Activated CD8-positive, alpha-beta memory T cell treated with anti-CD3 and anti-CD28 coated beads, Interleukin-2, amount 10 ng/mL, durations not matched to agents 7 days and 5 days (primary cell): ENCODE measurements at places on chromosomes 7 and 10. TPM values are rescaled to one million over a fixed set of nuclear protein-coding genes. Genes with fewer than 3 reads are reported as not detected.

- H3K27me3 ChIP-seq = no peaks in the 10 kb centered on the region
- H3K27ac ChIP-seq = no peak overlapping the region
- H3K4me1 ChIP-seq = no peaks in the 10 kb centered on the region
- no peaks in the 10 kb centered on the region for H3K36me3 ChIP-seq
- H3K4me3 ChIP-seq = no peak overlapping the region
These were observed 407.8 kb downstream of the NXPH1 start for GRCh38 chr7:8841171-8841570.

The SVOPL gene
- total RNA-seq = not detected

GRCh38 chr7:110541962-110542361 is 549.0 kb upstream of the LRRN3 start:
- peaks cover 3% of the 10 kb centered on the region for H3K27me3 ChIP-seq
- no peak overlapping the region for H3K4me3 ChIP-seq
- H3K4me1 ChIP-seq = no peaks in the 10 kb centered on the region
- H3K27ac ChIP-seq = no peak overlapping the region
- no peaks in the 10 kb centered on the region for H3K36me3 ChIP-seq

- no peak overlapping the region for H3K4me3 ChIP-seq
- no peak overlapping the region for H3K27ac ChIP-seq
- H3K27me3 ChIP-seq = peaks cover 17% of the 10 kb centered on the region
- no peaks in the 10 kb centered on the region for H3K4me1 ChIP-seq
- DNase-seq = no peak
- H3K36me3 ChIP-seq = peaks cover 29% of the 10 kb centered on the region
These were observed 7.3 kb upstream of the ZNF777 start for GRCh38 chr7:149468208-149468607.

The FOXP2 gene
- 0.28 TPM for total RNA-seq

GRCh38 chr10:97131666-97132065 is 54.1 kb downstream of the SLIT1 start:
- H3K4me3 ChIP-seq = no peak overlapping the region
- H3K36me3 ChIP-seq = no peaks in the 10 kb centered on the region
- H3K27me3 ChIP-seq = peaks cover 2% of the 10 kb centered on the region
- DNase-seq = no peak

DNA sequence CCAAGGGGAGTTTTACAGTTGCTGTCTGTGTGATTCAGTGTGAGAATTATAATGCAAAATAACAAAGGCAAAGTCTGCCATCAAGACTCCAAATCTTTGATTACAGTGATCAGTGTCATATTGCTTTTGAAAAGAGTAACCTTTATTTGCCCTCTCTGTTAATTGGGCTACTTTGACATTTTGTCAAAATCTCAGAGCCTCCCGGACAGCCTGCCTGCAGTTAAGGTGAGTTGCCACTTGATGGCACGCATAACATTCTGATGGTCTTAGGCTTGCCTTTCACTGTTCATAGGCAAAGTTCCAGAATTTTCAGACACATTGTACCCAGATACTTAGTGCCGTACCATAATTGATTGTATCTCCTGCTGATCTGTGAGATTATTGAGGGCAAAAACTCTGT is 253.5 kb downstream of the ABCA13 start:
- no peaks in the 10 kb centered on the region for H3K4me1 ChIP-seq
- H3K27me3 ChIP-seq = no peaks in the 10 kb centered on the region
- DNase-seq = no peak
- H3K4me3 ChIP-seq = no peak overlapping the region
- H3K27ac ChIP-seq = no peak overlapping the region
- H3K36me3 ChIP-seq = no peaks in the 10 kb centered on the region

DNA sequence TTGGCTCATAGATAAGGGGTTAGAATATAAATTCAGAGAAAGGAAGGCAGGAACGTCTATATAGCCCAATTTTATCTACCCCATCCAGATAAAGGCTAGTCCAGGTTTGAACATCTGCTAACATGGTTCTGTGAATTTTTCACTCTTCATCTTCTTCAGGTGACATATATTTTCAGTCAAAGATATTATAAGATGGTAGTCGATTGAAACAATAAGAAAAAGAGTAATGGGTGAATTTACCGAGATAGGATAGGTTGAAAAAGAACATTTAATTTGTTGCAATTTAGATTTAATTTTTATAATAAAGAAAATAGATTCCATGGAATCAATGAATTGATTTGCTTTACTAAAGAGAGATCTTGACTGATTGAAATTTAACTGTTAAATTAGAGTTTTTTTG is at the start of gene OR2F1:
Gene OR2F1, plus strand, starts transcription at position 301 of the 400 bp plus-strand sequence. CDS start 5,127 bp downstream, outside the sequence.
- H3K27ac ChIP-seq = no peak within 1 kb of the TSS
- H3K4me1 ChIP-seq = no peaks in the 10 kb centered on the region
- DNase-seq = no peak
- no peaks in the 10 kb centered on the region for H3K36me3 ChIP-seq
- H3K4me3 ChIP-seq = no peak within 1 kb of the TSS

The ANKRD30A gene
- not detected for total RNA-seq

- no peak for DNase-seq
- no peak overlapping the region for H3K4me3 ChIP-seq
These were observed 56.8 kb downstream of the PPP1R3C start for GRCh38 chr10:91576096-91576545.

DNA sequence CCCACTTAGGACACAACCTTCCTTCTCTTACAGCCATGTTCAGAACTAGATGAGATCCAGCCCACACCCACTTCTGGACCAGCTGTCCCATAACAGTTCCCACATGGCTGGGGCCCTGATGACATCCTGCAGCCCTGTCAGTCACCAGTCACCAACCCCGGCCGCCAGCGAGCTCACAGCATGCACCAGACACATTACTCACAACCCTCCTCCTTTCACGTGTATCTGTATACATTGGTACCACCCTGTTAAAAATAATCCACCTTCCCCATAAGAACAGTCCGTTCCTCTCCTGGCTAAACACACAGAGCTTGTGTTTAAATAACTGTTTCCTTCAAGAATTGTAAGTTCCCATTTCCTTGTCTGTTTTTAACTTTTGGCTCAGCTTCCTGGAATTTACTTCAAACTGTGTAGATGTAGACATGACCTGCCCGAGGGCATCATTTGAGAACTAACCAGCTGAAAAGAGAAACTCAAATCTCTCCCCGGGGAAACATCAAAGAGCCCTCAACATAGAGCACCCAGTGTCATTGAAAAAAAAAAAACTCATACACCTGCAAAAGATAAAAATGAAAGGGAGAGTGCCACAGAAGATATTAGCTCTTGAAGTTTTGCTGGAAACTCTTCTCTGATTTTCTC is 26.0 kb upstream of the PRLHR start:
- no peak for DNase-seq
- H3K27me3 ChIP-seq = peaks cover 8% of the 10 kb centered on the region
- no peak overlapping the region for H3K4me3 ChIP-seq

DNA sequence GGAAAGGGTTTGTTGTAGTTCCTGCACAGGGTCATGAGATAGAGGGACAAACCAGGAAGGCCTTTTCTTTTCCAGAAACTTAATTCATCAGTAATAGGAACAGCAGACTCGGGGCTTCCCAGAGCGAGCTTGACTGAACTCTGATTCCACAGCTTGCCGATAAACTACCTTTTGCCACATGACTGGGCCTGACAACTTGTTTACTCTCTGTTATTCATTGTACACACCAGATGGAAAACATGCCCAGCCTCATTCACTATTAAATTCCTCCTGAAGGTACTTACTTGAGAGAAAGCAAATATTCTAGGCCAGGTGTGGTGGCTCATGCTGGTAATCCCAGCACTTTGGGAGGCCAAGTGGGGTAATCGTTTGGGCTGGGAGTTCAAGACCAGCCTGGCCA is 77.1 kb upstream of the FGFR2 start:
- H3K36me3 ChIP-seq = no peaks in the 10 kb centered on the region
- H3K4me1 ChIP-seq = no peaks in the 10 kb centered on the region
- no peaks in the 10 kb centered on the region for H3K27me3 ChIP-seq
- H3K4me3 ChIP-seq = no peak overlapping the region

The SPDYE6 gene
- total RNA-seq = not detected

- H3K4me1 ChIP-seq = no peaks in the 10 kb centered on the region
- no peak overlapping the region for H3K4me3 ChIP-seq
- no peaks in the 10 kb centered on the region for H3K36me3 ChIP-seq
- H3K27me3 ChIP-seq = no peaks in the 10 kb centered on the region
- H3K27ac ChIP-seq = no peak overlapping the region
These were observed 256.1 kb downstream of the GRM8 start for GRCh38 chr7:126996659-126997058.

DNA sequence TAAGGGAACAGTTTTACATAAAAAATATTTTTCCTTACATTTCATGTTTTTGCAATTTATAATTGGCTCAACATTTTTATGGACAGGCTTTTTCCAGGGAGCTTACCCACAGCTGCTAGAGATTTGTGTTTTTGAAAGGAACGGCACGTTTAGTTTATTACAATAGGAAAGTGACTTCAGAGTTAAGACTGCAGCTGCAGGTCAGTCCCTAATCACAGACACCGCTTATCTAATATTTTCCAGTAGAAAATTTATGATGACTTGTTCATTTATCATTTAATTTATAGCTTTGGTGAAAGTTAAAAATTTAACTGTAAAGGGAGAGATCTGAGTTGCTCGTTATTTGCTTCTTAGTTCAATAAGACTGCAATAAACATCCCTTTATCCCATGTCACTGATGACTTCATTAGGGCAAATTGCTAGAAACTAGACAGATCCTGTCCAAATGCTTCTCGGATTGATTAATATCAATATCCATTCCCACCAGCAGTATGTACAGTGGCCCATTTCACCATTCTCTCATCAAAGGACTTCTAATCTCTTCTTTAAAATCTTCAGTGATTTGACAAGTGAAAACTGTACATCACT is 97.0 kb upstream of the ODAD2 start:
- no peaks in the 10 kb centered on the region for H3K36me3 ChIP-seq
- H3K27me3 ChIP-seq = no peaks in the 10 kb centered on the region
- no peak overlapping the region for H3K4me3 ChIP-seq
- DNase-seq = no peak
- no peak overlapping the region for H3K27ac ChIP-seq

DNA sequence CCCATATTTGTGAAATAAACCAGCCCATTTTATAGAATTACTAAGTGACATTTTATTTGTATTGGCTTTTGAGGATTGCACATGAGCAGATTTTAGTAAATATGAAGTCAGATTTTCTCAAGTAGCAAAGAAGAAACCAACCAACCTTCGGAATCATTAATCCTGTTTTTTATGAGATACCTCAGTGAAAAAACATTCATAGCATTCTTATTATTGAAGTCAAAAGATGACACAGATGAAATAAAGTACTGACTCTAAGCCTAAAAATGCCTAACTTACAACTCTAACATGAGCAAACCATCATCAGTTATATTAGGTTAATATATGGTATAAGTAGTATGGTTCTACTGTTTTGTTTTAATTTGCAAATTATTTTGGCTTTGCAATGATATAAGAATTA is 59.9 kb upstream of the AGBL3 start:
- peaks cover 2% of the 10 kb centered on the region for H3K27me3 ChIP-seq
- H3K4me3 ChIP-seq = no peak overlapping the region
- no peaks in the 10 kb centered on the region for H3K4me1 ChIP-seq
- no peaks in the 10 kb centered on the region for H3K36me3 ChIP-seq
- no peak for DNase-seq

DNA sequence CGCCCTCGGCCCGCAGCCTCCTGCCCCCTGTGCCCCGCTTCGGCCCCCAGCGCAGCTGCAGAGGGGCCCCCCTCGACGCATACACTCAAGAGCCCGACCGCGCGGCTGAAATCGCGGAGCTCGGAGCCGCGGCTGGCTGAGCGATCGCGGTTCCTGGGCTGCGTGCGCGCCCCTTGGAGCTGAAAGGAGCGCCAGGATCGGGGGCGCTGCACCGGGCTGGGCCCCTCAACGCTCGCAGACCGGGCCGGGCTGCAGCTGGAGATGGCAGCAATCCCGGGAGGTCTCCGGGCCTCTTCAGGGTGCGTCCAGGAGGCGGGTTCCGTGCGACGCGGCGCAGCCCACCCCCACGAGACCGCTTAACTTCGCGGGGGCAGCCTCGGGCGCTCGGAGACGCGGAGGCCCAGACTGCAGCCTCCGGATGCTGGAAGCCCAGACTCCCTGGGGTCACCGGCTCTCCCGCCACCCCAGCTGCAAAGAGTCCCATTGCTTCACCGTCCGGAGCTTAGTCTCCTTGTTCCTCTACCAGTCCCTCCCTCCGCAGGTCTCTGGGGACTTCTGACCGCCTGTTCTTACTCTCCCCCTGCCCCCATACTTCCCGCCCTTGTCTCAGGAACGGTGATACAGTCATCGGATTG is 73.0 kb upstream of the LRRC4 start:
- H3K4me1 ChIP-seq = peaks cover 44% of the 10 kb centered on the region
- H3K4me3 ChIP-seq = peak overlapping the region; percentile 79
- H3K36me3 ChIP-seq = no peaks in the 10 kb centered on the region
- no peak for DNase-seq
- peaks cover 13% of the 10 kb centered on the region for H3K27me3 ChIP-seq

The RARRES2 gene
- total RNA-seq = not detected

DNA sequence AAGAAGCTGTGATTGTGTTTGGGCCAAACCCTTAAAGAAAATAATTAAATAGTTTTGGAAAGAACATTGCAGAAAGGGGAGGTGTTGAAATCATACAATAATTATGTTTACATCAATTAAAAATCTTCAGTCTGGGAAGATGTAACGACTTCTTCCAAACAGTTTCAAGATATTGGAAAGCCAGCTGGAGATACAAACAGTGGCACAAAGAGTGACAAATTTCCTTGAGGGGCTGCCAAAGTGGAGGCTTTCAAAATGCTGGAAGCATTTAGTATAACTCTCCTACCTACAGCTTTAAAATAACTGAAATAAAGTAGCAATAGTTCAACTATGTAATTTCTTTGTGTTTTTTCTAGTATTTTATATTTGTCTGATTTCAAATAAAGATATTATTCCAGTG is 405.0 kb downstream of the DNAJB9 start:
- H3K27me3 ChIP-seq = no peaks in the 10 kb centered on the region
- DNase-seq = no peak
- no peak overlapping the region for H3K27ac ChIP-seq

GRCh38 chr10:69862882-69863530 is 61.3 kb downstream of the COL13A1 start:
- H3K27ac ChIP-seq = no peak overlapping the region
- H3K27me3 ChIP-seq = peaks cover 2% of the 10 kb centered on the region
- DNase-seq = no peak

The PLEKHS1 gene
- 0.07 TPM for total RNA-seq
